ENCODE measurements at places on chromosomes 7 and 10. TPM values are rescaled to one million over a fixed set of nuclear protein-coding genes. Genes with fewer than 3 reads are reported as not detected.

Gene PLA2G12B
- not detected for total RNA-seq

Gene POLD2
- total RNA-seq, result 49.8 TPM

Gene CFTR
- total RNA-seq, result 16.4 TPM

Gene CCL24
- total RNA-seq, result not detected

Gene MSMB
- not detected for total RNA-seq

Gene ACSM6
- 0.66 TPM for total RNA-seq

Gene ITIH2
- total RNA-seq, result 0.73 TPM

Gene NODAL
- total RNA-seq, result not detected

Gene TMEM273
- 9.1 TPM for total RNA-seq

Gene SORCS1
- 3.3 TPM for total RNA-seq

Gene TRIM24
- 15.0 TPM for total RNA-seq

Gene ZNF425
- 2.1 TPM for total RNA-seq

Gene ANKRD7
- 0.73 TPM for total RNA-seq

Gene PRPS1L1
- not detected for total RNA-seq

Gene TRIM50
- not detected for total RNA-seq

Gene HIPK2
- total RNA-seq, result 31.8 TPM

Gene CELF2
- total RNA-seq, result 40.0 TPM

Gene AGAP5
- total RNA-seq, result 11.7 TPM

Gene OR2A12
- total RNA-seq, result not detected
